ENCODE measurements at places on chromosomes 12 and 14.

GRCh38 chr14:64601571-64601970 lies 51.8 kb downstream of the PPP1R36 start:
- no peak for DNase-seq

GRCh38 chr12:129670256-129670920 lies 233.4 kb downstream of the TMEM132D start:
- no peak for DNase-seq

DNA sequence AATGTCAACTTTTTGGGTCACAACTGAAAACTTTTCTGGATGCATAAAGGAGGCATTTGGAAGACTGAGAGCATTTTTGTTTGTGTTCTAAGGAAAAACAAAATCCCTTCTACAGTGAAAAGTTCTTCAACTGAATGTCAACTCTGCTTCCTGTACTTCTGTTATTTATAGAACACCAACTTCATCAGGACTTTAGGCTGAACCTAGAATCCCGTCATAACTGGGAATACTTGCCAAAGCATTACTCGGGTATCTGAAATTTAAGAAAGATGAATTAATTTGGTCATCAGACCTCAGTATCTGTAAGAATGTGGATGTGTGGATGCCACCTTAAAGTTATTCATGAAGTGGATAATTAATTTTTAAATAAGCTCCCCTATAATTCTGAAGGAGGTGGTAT lies 73.2 kb downstream of the FERMT2 start:
- no peak for DNase-seq

- DNase-seq = no peak
These were observed 231.0 kb upstream of the HMGA2 start for GRCh38 chr12:65593239-65593701.

- no peak for DNase-seq
These were observed 163.9 kb upstream of the ARID2 start for GRCh38 chr12:45565590-45565989.

DNA sequence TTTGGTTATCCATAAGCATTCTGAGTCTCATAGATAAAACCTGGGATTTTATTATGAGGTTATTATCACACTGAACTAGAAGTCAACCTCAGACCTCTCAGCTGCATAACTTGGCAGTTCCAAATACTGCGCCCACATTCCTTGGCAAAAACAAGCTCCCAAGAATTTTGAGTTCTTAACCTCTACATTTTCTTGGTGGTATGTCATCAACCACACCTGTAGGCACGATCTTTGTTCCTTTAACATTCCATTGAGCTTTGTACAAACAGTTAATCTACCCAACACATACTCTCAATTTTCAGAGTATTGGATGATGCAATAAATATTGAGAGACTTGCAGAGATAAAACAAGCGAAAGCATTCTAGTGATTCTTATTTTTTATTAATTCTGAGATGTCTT lies 371.8 kb upstream of the PRICKLE1 start:
- DNase-seq = peak; percentile 24

- DNase-seq = no peak
These were observed 150.9 kb upstream of the FRMD6 start for GRCh38 chr14:51500776-51501175.

DNA sequence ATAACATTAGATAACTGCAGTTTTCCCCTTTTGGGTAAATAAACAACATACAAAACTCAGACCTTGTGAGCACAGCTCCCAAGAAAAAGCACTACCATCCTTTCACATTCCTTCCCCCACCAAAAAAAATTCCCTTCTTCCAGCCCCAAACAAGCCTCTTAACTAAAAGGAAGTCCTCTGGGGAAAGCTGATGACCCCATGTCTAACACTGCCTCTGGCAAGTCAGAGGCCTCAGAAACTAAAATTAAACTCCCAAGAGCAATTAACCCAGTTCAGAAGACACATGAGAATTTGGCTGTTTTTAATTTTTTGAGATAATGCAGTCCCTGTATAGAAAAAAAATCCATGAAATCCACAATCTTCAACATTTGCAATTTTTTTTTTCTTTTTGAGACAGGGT lies 127.7 kb downstream of the SPTSSA start:
- DNase-seq = no peak

GRCh38 chr12:105171691-105172436 lies 64.1 kb downstream of the APPL2 start:
- no peak for DNase-seq
